ENCODE measurements at places on chromosomes 12 and 14.

- DNase-seq = no peak
These were observed 583.4 kb downstream of the VRK1 start for GRCh38 chr14:97380539-97380941.

DNA sequence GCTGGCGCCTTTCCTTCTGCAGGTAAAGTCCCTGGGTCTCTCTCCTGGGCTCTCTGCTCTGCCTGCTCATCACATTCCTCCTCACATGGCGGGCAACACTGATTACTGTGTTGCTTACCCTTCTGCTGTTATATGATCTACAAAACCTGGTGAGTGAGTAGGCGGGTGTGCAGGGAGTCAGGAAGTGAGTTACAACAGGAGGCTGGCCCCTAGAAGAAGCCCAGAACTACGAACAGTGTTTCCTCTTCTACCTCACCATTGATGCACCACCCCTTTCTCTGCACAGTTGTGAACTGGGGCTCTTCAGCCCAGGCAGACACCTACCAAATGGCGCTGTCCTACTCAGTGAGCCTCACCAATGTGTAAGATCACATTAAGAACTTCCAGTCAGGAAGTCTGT is 4.9 kb upstream of the KLHL33 start:
- no peak for DNase-seq

GRCh38 chr14:52363041-52363704 is 49.1 kb downstream of the PTGER2 start:
- no peak for DNase-seq

DNA sequence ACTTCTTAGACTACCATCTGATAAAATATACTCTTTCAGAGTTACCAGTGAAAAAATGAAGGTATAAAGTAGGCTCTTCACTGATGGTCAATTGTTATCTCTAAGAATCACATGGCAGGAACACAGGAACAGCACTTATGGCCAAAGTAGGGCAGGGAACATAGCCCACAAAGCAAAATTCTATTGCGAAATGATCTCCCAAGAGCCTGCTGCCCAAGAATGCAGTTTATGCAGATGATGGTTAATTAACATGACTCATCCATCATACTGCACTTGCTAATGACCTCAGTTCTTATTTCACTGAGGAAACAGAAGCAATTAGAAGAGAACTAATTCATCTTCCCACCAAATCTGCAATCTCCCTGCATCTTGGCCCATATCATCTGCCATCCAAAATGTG is 133.8 kb downstream of the SLC2A13 start:
- no peak for DNase-seq

- peak; percentile 79 for DNase-seq
These were observed 302.7 kb downstream of the CEP128 start for GRCh38 chr14:80638620-80639515.

GRCh38 chr12:104952816-104953215 is 5.3 kb downstream of the SLC41A2 start:
- no peak for DNase-seq

DNA sequence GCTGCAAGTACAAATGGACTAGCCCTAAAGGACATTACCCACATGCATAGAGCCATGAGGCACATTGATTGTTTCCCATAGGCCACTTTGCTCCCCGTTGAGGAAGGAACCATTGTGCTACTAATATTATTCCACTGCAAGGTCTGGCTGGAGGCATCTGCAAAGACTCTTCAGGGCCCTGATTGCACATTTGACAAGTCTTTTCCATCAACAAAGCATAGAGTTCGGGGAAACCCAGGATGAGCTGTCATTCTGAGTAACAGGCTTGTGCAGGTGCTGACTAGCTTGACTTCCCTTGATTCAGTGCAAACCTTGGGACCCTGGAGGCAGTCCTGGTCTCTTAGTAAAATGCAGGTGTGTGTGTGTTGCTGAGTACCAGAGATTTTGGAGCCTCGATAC is 73.8 kb downstream of the SUSD6 start:
- no peak for DNase-seq
